SK-N-SH treated with all-trans-retinoic acid at 6 μM for 48 hours (cell line): ENCODE measurements at places on chromosomes 5 and 9.

DNA sequence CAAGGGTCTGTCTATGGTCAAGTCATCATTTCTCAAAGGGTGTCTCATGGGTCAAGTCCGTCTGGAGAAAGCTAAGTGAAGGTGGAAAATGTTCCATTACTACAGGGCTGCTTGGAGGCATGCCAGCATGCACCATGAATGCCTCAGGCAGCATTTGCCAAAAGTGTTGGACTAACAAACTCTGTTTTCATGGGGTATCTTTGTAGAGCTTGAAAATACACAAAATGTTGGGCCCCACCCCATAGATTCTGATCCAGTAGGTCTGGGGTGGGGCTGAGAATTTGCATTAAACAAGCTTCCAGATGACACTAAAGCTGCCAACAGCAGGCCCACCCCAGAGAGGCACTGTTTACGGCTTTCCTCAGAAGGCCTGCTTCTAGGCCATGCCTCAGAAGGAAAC, 75.0 kb upstream of the FRRS1L start:
- no peak for ATAC-seq

DNA sequence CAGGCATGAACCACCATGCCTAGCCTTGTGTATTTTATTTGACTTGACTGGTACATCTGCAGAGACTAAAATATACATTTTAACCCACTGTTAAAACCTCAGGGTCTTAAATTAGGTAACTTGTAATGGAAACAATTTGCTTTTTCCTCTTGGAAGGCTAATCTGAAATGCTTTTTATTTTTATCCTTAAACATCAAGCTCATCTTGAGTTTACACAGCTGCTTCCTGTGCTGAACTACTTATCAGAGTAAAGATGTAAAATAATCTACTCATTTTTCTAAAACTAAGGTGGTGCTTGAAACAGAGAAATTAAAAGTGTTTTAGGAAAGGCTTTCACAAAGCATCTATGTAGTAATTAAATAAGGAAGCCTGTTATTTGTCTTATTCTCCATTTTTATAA, 144.1 kb downstream of the ENTREP1 start:
- ATAC-seq: no peak

GRCh38 chr9:136331556-136332481, 4.5 kb downstream of the GPSM1 start:
- no peak for ATAC-seq

DNA sequence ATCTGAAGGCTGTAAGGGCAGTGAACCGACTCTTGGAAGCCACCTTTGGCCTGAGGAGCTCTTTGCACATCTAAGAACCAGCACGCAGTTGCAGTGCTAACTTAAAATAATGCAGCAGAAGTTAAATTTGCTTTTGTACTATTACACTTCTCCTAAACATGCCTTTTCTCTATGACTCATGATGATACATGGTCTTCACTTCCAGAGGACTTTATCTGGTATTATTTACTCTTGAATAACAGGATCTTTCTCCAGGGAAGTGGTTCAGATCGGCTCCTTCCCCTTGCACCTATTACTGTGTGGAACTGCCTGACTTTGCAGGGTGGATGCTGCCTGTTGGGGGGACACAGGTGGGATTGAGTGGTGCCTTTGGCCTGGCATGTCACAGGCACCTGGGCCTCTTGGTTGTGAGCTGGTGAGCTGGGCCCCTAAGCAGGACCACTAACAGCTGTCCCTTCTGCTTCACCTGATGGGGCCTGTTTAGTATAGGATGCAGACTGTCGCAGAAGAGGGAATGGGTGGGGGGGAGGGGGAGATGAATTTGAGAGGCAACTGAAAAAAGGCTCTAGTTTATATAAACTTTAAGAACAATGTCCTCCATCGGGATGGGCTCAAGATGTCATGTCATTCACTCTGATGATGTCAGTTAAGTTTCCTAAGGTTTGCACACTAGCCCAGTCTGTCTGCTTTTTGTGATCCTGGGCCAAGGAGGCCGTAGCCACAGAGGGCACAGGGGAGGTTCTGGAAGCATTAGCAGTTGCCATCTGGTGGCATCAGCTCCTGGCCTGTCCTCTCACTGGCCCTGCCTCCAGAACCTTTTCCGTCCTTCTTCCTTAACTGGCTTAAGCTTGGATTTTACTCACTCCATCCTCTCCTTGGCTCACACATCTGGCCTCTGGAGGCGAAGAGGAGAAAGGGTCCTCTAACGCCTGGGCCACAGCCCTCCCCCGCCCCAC, 33.9 kb upstream of the GABBR2 start:
- ATAC-seq: peak; percentile 58

GRCh38 chr5:19630876-19631275, 357.1 kb downstream of the CDH18 start:
- ATAC-seq: no peak

DNA sequence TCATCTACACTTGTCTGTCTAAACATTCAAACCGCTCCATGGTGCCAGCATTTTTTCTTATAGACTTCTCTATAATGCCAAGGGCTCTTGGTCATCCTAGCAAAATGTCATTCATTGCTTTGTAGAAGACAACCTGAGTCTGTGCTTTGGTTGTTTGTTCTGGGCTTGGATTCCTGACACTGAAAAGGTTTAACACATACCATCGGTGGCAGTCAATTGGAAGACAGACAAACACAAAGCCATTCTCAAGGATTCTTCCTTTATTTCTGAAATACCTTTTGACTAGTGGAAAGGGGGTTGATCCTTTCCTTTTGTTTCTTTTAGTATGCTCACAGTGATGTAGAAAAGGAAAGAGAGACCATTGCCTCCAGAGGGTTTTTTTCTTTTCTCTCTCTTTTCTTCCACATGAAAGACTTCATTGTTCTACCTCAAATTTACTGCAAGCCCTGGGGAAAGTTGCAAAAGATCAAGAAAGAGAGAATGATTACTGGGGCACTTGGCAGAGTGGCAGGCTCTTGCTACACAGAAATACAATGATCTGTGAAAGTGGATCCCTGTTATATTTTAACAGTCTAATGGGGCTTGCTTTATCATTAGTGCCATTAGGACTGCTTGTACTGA, 66.4 kb upstream of the TMC1 start:
- ATAC-seq: no peak

DNA sequence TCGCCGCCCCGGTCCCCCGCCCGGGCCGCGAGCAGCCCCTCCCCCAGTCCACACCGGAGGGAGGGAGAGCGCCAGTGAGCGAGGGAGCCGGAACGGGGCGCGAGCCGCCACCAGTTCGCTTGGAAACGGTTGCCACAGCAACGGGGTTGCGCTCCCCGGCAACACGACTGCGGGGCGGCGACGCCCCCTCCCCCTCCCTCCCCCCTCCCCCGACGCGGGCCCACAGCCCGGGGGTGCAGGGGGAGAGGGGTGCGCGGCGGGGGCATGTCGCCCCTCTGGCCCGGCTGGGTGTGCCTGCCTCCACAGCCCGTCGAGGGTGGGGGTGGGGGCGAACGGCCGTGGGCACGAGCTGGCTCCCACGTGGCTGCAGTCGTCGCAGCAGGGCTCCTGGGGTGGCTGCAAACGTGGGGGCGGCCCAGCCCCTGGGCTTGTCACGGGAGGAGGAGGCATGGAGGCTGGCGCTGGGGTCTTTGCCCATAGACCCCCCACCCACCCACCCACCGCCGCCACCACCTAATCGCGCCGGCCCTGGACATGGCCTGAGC, 524 bp downstream of the PRR7 start:
- ATAC-seq: peak; percentile 32

DNA sequence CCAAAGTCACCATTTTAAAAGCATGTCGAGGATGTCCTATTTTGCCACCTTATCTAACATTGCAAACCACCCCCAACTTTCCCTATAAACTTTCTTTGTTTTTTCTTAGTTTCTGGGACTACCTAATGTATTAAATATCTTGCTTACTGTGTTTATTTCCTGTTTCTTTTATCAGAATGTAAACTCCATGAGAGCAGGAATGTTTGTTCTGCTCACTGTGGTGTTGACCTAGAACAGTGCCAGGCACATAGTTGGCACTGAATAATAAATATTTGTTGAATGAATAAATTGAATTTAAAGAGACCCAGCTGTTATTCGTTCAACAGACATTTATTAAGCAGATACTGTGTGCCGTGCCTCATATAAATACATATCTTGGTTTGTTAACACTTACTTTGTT, 35.2 kb downstream of the MACIR start:
- no peak for ATAC-seq

- ATAC-seq: peak; percentile 57
Measured at GRCh38 chr9:100426530-100427365, at the start of gene MSANTD3. TSS of gene MSANTD3 (plus strand) at chr9:100427143. CDS start at chr9:100441939, 14,796 bp downstream.

- ATAC-seq: no peak
Measured at GRCh38 chr5:17252543-17252942, 35.1 kb downstream of the BASP1 start.

DNA sequence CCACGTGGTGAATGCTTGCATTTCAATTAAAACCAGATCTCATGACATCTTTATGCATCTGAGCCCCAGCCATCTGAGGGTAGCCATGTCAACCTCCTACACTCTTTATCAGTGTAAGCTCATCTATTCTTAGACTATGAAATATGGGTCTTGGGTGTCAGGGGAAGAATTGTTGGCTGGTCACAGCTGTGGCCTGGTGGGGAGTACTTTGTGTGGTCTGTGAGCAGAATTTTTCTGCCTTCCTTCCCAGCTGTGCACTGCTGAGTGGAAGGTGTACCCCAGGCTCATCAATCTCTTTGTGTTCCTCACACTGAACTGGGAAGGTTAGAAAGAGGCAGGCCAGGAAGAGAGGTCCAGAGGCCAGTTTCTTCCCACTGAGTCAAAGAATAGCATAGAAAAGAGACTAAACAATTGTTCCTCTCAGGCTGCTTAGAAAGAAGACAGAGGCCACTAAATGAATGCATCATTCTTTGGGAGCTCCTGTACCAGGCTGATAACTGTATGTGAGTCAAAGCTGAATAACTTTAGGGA, 202.7 kb upstream of the RGMB start:
- peak; percentile 49; the same call in 2 of the 3 replicates for ATAC-seq

- ATAC-seq: no peak
Measured at GRCh38 chr5:172635038-172635437, 6.0 kb upstream of the NEURL1B start.

DNA sequence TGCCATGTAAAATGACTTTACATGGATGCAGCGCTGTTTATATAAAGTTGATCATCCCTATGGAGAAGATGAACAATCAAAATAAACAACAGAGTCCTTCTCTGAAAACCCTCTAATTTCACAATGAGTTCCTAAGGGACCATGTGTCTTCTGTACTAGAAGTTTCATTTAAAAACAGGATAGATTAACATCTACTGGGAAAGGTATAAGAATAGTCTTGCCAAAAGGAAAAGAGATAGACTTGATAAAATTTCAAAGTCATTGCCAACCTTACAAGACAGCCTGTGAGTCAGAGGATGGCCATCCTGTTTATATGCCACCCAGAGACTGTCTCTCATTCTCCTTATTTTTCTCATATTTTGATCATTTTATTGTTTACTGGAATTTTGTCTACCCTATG, 367.1 kb upstream of the PDE4D start:
- ATAC-seq: peak; percentile 86

GRCh38 chr9:129677456-129677855, 12.0 kb downstream of the PRRX2 start:
- ATAC-seq: peak; percentile 93

DNA sequence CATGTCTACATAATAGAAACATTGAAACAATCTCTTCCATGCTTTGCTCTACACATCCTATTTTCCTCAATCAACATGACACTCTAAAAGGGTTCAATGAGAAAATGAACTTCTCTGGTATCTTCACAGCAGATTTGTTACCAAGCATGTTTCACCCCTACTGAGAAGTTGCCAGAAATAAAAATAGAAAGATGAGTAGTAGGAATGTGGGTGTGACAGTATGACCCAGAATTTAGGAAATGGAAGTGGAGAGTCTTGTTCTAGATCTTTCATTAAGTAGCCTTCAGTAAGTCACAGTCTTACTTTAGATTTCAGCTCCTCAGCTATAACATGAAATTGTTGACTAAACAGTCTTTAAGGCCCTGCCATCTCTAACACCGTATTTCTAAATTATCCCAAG, 581.8 kb downstream of the EFNA5 start:
- no peak for ATAC-seq

- peak; percentile 29 for ATAC-seq
Measured at GRCh38 chr5:150141544-150142184, 14.0 kb downstream of the PDGFRB start.

- ATAC-seq: peak; percentile 74
Measured at GRCh38 chr5:60274747-60275146, 381.2 kb upstream of the PDE4D start.

- no peak for ATAC-seq
Measured at GRCh38 chr5:59390074-59390659, 503.4 kb downstream of the PDE4D start.

DNA sequence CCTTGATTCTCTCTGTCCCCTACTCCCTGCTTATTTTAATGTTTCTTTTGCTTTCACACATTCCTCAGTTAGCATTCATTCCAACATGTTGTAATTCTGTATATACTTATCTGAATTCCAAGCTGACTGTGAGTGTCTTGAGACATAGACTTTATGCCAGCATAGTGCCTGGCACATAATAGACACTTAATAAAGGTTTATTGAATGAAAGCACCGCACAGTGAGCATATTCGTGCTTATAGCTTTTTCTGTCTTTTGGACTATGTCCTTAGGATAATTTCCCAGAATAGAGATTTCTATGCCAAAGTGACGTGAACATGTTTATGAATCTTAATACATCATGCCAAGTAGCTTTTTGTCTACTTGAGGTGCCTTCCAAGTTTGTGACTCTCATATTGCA, 174.6 kb downstream of the CD180 start:
- no peak for ATAC-seq

DNA sequence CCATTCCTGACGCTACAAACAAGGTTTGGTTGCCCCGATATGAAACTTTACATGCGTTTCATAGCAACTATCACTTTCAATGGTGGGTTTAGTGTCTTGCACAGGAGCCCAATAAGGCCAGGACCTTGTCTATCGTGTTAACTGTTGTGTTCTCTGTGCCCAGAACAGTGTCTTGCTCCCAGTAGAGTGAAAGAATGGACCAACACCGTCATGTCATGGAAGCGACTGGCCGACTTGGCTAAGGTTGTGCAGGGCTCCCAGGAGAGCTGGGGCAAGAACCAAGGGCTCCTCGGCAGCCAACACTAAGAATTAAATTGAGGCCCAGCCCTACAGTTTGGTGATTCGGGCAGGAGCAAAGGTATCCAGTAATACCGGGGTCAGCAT, 498 bp upstream of the ARHGEF37 start:
- peak; percentile 54 for ATAC-seq

DNA sequence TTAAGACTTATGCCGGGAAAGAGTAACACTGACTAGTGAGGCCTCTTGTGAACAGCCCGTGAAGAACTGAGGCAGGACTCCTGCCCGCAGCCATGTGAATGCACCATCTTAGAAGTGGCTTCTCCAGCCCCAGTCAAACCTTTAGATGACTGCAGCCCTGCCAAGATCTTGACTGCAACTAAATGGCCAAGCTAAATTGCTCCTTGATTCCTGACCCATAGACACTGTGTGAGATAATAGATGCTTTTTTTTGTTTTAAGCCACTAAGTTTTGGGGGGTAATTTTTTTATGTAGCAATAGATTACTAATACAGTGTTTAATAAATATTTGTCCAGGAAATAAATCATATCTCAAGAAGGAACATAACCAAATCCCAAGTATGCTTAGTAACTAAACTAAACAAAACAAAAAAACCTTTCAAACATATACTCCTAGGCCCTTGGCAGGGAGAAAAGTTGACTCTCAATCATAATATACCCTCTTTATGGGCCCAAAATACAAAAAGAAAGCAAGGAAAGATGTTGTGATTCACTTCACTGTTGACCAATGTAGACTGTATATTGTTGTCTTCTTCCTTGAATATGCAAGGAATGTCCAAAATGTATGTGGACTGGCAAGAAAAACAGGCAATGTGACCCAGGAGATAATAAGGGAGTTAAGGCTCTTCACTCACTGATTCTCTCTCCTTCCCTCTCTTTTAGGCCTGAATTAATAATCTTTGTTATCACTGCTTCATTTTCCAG, 79.7 kb upstream of the ZNF366 start:
- ATAC-seq: no peak

- no peak for ATAC-seq
Measured at GRCh38 chr9:12811935-12812334, 37.1 kb downstream of the LURAP1L start.
